ENCODE measurements at places on chromosomes 2 and 18. TPM values are rescaled to one million over a fixed set of nuclear protein-coding genes. Genes with fewer than 3 reads are reported as not detected.

Gene RAPH1
- 4.6 TPM for total RNA-seq

DNA sequence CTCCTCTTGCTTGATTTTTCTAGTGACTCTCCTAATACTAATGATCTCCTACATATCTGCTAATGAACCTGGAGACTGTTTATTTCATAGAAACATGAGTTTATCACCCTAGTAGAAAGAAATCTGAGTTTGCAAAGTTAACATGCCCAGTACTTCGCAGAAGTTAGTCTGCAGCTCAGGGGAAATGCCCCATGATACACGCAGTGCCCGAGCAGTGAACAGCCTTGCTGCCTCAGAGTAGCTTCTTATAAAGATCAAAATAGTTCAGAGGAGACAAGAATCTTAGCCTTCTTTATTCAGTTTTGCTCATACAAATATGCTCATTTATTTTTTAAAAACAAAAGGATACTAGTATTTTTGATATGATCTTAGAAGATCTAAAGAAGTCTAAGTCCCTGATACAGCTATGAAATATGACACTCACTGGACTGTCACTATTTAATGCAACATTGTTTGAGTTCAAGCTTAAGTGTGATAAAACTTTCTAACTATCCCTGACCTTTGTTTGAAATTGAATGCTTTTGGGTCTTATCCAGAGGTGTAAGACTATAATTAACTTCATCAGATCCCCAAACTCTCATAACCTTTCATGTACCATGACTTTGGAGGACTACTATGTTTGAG lies 20.5 kb downstream of the FRZB start:
- no peak for DNase-seq

GRCh38 chr2:69741575-69742321 lies at the start of gene ANXA4:
TSS of gene ANXA4 (plus strand) at chr2:69742134. CDS start at chr2:69781566, 39,432 bp downstream.
- peak; percentile 65 for DNase-seq

DNA sequence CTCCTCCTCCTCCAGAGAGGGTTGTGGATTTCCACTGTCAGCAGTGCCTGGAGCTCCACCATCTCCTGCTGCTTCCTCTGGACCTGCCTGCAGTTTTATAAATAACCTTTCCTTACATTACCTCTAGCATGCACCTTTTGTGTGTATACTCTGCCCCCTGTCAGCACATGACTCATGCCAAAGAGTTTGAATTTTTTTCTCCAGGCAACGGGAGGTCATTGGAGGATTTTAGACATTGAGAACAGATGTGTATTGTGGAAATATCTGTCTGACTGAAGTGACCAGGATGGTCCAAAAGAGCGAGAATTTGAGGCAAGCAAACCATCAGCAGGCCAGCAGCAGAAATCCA lies 31.7 kb downstream of the IL37 start:
- no peak for DNase-seq

- DNase-seq: no peak
Measured at GRCh38 chr2:47257946-47258348, 102.8 kb upstream of the STPG4 start.

Gene IWS1
- 58.1 TPM for total RNA-seq

Gene PDK1
- total RNA-seq: 44.9 TPM

GRCh38 chr2:241151934-241152660 lies 1.8 kb downstream of the PPP1R7 start:
- DNase-seq: no peak

Gene SERPINB10
- not detected for total RNA-seq

Gene COBLL1
- total RNA-seq: 0.11 TPM

GRCh38 chr2:226030369-226030768 lies 630.9 kb downstream of the NYAP2 start:
- no peak for DNase-seq

Gene ESPNL
- 0.07 TPM for total RNA-seq

- DNase-seq: no peak
Measured at GRCh38 chr2:31467426-31467825, 52.9 kb upstream of the XDH start.

Gene HOXD8
- not detected for total RNA-seq

GRCh38 chr2:8229546-8229986 lies 452.3 kb upstream of the ID2 start:
- DNase-seq: peak; percentile 34

Measured in activated T-helper 2 cell treated with anti-CD3 and anti-CD28 coated beads, Interferon-gamma antibody, Interleukin-2, Interleukin-4, amounts not matched to agents 10 μg/mL and 5 μg/mL and 100 μg/mL, durations not matched to agents 14 hours and 24 hours and 36 hours (primary cell).